ENCODE measurements at places on chromosomes 1 and 21.
A peak's percentile ranks its signal among the peaks of the same experiment; 100 is the strongest.

DNA sequence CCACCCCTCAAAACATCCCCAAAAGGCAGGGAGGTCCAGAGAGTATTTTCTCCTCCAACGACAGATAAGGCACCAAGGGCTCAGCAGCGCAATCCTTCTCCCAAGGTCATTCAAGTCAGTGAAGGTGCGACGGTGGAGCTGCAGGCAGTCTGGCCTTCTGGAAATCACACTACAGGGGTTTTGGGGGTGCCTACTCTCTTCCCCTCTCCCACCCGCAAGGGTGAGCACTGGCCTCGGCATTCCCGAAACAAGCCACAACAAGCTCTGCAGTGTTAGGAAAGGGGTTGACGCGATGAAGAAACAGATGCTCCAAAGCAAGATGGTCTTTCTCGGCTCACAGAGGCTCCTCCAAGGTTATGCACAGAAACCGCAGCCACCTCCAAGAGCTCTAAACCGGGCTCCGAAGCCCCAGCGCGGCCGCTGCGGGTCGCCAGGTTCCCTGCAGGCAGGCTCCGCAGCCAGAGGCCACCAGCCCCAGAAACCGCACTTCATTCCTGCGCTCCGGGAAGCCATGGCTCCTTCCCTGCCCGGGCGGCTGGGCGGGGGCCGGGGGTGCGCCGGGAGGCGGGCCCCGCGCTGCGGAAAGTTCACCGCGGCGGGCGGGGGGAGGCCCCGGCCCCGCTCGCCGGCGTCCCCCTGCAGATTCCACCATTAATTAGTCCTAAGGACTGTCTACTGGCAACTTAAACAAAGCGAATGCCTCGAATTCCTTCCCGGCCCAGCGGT lies 1.1 kb downstream of the LUZP1 start:
- DNase-seq, result no peak

GRCh38 chr1:97190326-97190725 lies 468.7 kb downstream of the PTBP2 start:
- DNase-seq, result no peak

DNA sequence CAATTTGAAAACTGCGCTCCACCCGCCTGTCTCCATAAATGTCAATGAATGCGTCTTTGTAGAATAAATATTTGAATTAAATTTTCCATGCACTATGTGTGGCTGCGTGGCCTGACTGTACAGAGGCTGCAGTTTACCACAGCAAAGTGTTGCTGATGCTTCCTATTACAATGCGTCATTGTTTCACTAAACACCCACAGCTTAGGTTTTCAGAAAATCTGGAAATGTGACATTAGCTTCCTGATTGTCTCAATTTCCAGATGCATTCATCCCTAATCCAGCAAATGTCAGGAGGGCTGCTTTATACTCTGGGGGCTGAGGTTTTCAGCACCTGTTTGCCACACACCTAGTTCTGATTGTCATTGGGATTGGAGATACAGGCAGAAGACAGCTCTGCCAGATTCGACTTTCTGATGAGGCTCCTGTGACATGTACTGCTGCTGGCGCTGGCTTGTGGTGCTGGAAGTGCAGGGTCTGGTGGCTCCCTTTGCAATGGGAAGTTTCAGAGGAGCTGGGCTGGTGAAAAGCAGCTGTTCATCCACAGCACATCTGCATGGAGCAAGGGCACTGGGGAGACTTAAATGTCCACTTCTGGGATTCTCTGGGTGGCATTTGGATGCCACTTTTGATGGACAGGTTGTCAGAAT lies 40.0 kb downstream of the URB2 start:
- DNase-seq, result no peak

DNA sequence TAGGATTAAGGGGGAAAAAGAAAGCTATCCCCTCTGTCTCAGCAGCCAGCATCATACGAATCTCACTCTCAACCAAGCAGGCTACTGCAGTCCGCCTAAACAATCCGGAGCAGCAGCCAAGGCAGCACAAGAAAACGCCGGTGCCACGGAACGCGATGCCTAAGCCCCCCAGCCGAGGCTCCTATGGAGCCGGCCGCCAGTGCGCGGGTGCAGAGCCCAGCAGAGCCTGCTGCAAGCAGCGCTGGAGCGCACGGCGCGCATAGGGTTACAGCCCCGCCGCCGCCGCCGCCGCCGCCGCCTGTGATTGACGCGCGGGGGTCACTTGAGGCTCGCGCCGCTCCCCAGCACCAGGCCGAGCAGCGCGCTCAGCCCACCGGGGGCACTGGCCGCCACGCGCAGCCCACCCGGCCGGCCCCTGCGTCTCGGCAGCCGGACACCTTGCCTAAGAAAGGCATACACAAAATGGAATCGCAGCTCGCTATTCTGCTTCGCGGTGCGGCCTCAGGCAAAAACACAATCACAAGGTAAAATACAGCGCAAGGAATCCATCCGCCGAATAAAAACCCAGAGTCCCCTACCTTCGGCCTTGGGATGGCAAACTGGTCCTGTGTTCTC lies 780 bp downstream of the HIVEP3 start:
- DNase-seq, result no peak

GRCh38 chr1:108120163-108120562 lies 80.0 kb downstream of the SLC25A24 start:
- DNase-seq, result no peak

DNA sequence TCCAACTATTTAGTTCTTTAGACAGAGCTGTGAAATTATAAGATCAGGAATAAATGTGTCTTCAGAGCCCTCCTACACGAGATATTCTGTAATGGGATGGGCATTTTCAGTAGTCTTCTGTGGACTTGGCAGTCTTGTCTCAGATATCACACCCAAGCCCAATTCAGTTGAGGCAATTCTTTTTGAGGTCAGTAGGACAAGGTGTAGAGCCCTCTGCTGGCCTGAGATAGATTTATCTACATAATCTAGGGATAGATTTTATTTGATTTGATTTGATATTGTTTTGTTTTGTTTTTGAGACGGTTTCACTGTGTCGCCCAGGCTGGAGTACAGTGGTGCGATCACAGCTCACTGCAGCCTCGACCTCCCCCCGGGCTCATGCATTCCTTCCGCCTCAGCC lies 77.5 kb downstream of the FMN2 start:
- DNase-seq, result no peak

DNA sequence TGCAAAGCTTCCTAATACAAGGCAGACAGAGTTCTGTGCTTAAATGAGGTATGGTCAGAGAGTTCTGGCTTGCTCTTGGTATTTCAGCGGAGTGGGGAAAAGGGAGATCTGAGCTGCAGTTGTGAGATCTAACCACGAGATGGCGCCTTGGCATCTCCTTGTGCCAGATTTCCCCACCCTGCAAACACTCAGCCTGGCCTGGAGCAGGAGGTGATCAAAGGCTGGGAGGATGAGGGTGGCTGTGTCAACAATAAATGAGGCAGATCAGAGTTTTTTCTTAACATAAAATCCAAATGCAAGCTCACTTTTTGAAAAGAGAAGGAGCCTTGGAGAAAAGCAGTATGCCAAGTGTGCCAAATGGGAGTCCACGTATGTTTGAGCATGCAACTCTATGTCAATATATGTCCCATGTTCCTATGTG lies 4.1 kb upstream of the TFAP2E start:
- peak; percentile 67 for DNase-seq

GRCh38 chr1:107405236-107405635 lies 264.4 kb downstream of the NTNG1 start:
- peak; percentile 13 for DNase-seq

DNA sequence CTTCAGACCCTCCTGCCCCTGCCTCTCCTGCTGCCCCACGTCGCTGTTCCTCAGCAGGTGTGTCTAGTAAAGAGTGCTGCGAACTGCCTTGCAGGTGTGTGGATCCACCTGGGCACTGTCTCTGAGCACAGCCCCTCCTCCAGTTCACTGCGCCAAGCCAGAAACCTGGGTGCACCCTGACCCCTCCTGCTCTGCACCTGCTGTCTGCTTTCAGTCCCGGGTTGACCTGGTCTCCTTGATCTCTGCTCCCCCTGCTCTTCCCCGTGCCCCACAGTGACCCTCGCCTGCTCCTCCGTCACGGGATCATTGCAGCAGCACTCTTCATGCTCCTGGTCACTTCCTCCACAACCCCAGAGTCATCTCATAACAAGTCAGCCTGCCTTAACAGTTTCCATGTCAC lies 6.5 kb downstream of the A3GALT2 start:
- DNase-seq, result no peak

DNA sequence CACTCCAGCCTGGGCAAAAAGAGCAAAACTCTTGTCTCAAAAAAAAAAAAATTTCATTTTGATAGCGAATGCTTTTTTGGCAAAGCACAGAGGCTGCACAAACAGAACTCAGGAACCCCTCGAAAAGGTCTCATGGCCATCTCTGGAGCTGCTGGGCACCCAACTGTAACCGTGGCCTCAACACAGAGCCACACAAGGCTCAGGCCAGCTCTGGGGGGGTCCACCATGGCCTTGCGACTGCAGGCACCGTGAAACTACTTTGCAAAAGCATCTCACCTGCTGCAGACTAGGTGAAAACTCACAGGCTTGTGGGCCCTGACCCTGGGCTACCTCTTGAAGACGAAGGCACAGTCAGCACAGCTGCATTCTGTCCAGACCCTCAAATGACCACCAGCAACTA lies 16.1 kb upstream of the TMEM240 start:
- no peak for DNase-seq

DNA sequence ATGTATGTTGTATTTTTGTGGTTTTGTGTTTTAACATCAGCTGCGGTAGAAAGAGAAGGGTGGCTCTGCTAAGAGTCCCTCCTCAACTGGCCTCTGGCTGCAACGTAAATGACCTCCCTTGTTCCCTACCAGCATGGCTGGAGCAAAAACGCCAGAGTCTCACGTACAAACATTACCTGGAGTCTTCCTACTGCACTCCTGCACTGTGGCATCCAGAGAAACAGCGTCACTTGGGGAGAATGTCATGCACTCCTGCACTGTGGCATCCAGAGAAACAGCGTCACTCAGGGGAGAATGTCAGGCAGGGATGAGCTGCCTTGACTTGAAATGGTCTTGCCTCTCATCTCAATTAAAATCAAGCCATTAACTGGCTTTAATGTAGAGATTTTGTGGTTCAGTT lies 314.2 kb downstream of the KIF26B start:
- DNase-seq, result no peak

- DNase-seq, result no peak
Measured at GRCh38 chr1:23506376-23507107, 22.6 kb upstream of the ASAP3 start.

DNA sequence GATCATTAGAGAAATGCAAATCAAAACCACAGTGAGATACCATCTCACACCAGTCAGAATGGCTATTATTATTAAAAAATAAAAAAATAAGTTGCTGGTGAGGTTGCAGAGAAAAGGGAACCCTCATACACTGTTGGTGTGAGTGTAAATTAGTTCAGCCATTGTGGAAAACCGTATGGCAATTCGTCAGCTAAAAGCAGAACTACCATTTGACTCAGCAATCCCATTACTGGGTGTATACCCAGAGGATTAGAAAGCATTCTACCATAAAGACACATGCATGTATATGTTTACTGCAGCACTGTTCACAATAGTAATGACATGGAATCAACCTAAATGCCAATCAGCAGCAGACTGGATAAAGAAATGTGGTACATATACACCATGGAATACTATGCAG lies 42.2 kb downstream of the GIPC2 start:
- peak; percentile 4 for DNase-seq

DNA sequence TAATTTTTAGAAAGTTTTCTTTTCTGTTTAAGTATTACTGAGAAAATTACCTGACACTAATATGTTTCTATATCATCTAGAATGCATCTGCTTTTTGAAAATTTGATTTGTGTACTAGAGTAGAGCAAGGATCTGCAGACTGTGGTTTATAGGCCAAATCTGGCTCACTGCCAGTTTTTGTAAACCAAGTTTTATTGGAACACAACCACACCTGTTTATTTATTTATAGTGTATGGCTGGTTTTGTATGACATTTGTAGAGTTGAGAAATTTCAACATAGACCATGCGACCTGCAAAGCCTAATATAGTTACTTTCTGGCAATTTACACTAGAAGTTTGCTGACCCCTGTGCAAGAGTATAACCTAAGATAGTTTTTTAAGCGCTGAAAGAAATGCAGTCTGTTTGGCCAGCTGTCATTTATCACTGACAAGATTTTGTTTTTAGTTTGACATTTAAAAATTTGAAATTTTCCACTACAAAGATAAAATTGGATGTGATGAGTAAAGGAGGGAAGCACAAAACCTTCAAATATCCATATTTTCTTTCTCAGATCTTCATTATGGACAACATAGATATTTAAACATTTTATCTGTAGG lies 36.1 kb upstream of the CACYBP start:
- DNase-seq, result no peak

DNA sequence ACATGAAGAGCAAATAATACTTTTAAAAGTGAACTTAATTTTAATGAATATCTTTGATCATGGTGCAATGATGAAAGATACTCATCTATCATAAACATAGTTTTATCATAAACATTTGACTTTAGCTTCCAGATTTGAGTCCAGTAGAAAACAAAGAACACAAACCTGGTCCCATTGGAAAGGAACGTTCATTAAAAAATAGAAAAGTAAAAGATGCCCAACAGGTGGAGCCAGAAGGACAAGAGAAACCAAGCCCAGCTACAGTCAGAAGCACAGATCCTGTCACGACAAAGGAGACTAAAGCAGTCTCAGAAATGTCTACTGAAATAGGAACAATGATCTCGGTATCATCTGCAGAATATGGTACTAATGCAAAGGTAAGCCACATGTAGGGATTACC lies 55.6 kb upstream of the MYOCOS start:
- DNase-seq, result no peak

DNA sequence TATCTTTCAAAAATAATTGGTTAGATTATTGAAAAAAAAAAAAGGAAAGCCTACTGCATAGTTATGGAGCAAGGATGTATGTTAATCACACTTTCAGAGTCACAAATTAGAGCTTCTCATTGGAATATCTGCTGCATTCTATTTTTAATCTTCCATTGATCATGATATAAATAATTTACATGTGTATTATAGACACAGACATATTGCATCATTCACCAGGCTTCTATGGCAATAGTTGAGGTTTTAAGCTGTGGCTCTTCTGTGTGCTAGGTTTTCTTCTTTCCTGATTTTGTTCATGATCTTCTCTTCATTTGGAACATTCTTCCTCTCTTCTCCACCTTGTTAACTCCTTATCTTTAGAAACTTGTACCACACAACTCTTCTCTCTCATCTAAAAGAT lies 123.2 kb upstream of the HMCN1 start:
- no peak for DNase-seq

DNA sequence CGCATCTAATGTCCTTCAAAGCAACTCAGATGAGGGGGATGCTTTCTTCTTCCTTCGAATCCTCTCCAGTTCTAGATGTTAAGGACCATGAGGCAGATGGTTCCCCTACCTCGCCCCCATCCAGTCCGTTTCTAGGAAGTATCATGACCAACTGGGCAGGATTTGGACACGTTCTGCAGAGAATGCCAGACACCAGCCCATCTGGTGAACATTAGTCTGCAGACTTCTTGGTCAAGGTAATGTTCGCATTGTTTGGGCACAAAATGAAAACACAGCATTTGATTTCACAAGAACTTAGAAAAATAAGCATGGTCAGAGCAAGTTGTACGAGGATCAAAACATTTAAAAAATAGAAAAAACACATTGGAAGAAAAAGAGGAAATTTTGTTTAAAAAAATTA lies 25.4 kb upstream of the ADARB1 start:
- no peak for DNase-seq

GRCh38 chr1:220378571-220379302 lies 106.5 kb upstream of the RAB3GAP2 start:
- DNase-seq, result no peak
